Bronchus fibroblast of lung (primary cell): ENCODE measurements at places on chromosomes 1 and 21. TPM values are rescaled to one million over a fixed set of nuclear protein-coding genes. Genes with fewer than 3 reads are reported as not detected.

Gene HNRNPCL1
- total RNA-seq, result not detected in 2 replicates

Gene LYPD8
- not detected in 2 replicates for total RNA-seq

Gene ALX3
- total RNA-seq, result not detected in 2 replicates

Gene F3
- 10.3 and 11.1 TPM in 2 replicates for total RNA-seq

Gene SAMSN1
- not detected in 2 replicates for total RNA-seq

Gene KCNN3
- total RNA-seq, result not detected in 2 replicates

Gene EPHB2
- 12.4 and 14.1 TPM in 2 replicates for total RNA-seq

Gene FMO2
- 3.4 and 3.9 TPM in 2 replicates for total RNA-seq

Gene OLIG2
- total RNA-seq, result not detected in 2 replicates

Gene KRTAP19-5
- total RNA-seq, result not detected in 2 replicates

Gene NR1I3
- total RNA-seq, result not detected in 2 replicates

Gene UCK2
- total RNA-seq, result 76.5 and 96.9 TPM in 2 replicates

Gene NBL1
- total RNA-seq, result 41.6 and 42.5 TPM in 2 replicates

Gene HLX
- 8.9 and 10.6 TPM in 2 replicates for total RNA-seq

Gene ACKR1
- not detected in 2 replicates for total RNA-seq

Gene HPCAL4
- not detected in 2 replicates for total RNA-seq

Gene SLC22A15
- 0.30 and 0.34 TPM in 2 replicates for total RNA-seq

Gene CLDN17
- total RNA-seq, result not detected in 2 replicates

Gene AQP10
- not detected in 2 replicates for total RNA-seq

Gene SLC35A3
- 16.6 and 19.8 TPM in 2 replicates for total RNA-seq

Gene CD53
- not detected in 2 replicates for total RNA-seq

Gene MAP10
- 1.9 and 2.2 TPM in 2 replicates for total RNA-seq

Gene THEM5
- total RNA-seq, result not detected in 2 replicates

Gene LCE3E
- total RNA-seq, result not detected in 2 replicates

Gene ZFP69B
- total RNA-seq, result 2.5 TPM in 2 replicates

Gene FABP3
- total RNA-seq, result 209 and 250 TPM in 2 replicates

Gene VAMP3
- total RNA-seq, result 87.1 and 94.3 TPM in 2 replicates

Gene TMCC2
- total RNA-seq, result 2.4 and 3.4 TPM in 2 replicates

Gene NECTIN4
- total RNA-seq, result 0.17 TPM in 1 of 2 replicates, not detected in the other

Gene CCDC181
- 1.6 and 2.9 TPM in 2 replicates for total RNA-seq

Gene AADACL4
- total RNA-seq, result not detected in 2 replicates

Gene SLAMF1
- total RNA-seq, result not detected in 2 replicates

Gene RGSL1
- total RNA-seq, result not detected in 2 replicates

Gene OR2L13
- total RNA-seq, result not detected in 2 replicates

Gene TESK2
- 1.3 and 3.6 TPM in 2 replicates for total RNA-seq

Gene PDE9A
- 0.15 and 0.84 TPM in 2 replicates for total RNA-seq

Gene NTMT2
- total RNA-seq, result not detected in 2 replicates

Gene SHE
- total RNA-seq, result not detected in 2 replicates

Gene TNFRSF4
- total RNA-seq, result 0.17 and 0.30 TPM in 2 replicates

Gene ERG
- total RNA-seq, result not detected in 2 replicates

Gene SPAG17
- not detected in 2 replicates for total RNA-seq

Gene OR2L5
- not detected in 2 replicates for total RNA-seq
